GM13976 (cell line): ENCODE measurements at places on chromosomes 11 and 22.
A peak's percentile ranks its signal among the peaks of the same experiment; 100 is the strongest.

DNA sequence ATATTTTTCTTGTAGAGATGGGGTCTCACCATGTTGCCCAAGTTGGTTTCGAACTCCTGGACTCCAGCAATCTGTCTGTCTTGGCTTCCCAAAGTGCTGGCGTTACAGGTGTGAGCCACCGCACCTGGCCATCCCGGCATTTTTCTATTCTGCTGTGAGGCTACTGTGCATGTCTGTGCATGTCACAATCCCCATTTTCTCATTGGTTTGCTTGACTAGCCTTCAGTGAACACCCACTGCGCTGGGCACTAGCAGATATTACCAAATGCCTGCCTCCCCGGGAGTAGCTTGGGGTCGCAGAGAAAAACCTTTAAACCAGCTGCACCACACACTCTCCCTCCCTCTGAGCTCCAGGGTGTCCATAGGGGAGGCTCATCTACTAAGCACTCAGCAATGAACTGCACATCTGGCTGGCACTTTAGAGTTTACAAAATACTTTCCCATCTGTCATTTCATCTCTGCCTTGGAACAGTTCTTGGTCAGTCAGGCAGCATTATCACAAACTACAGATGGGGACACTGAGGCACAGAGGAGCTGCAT is 4.9 kb downstream of the CSNK1E start:
- no peak for DNase-seq

GRCh38 chr11:130020323-130020722 is 17.7 kb upstream of the PRDM10 start:
- DNase-seq = no peak

- no peak for DNase-seq
Measured at GRCh38 chr22:48535868-48536540, 1291.7 kb downstream of the BRD1 start.

GRCh38 chr11:132099692-132100091 is 729.3 kb downstream of the NTM start:
- DNase-seq = peak; percentile 23

- peak; percentile 40 for DNase-seq
Measured at GRCh38 chr11:113593698-113594308, 112.3 kb downstream of the TMPRSS5 start.

DNA sequence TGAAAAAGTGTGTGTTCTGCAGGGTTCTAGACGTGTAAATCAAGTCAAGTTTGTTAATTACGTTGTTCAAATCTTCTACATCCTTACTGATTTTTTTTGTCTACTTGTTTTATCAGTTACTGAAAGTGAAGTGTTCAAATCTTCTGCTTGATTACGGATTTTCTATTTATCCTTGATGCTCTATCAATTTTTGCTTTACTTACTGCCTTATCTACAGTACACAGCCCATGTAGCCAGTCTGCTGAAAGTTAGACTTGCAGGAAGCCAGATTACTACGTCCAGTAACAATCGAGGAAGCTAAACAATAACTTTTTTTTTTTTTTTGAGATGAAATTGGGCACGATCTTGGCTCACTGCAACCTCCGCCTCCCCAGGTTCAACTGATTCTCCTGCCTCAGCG is 15.6 kb upstream of the C11orf24 start:
- no peak for DNase-seq

DNA sequence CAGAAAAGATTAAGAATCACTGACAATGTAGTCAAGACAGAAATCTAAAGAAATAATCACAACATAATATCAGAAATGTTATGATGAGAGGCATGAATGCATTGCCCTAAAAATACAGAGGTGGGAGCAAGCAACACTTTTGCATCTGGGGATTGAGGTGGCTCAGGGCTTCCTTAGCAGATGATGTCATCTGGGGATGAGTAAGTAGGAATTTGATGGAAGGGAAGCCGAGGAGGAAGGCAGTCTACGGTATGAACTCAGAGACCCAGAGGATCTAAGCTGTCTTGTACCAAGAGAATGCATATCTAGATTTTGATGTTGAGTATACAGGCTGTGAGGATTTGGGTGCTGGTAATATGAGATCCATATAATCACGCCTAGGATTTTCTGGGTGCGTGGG is 193.0 kb upstream of the SNX19 start:
- no peak for DNase-seq

GRCh38 chr11:57460022-57460757 is at the start of gene RTN4RL2:
TSS of gene RTN4RL2 (plus strand) at chr11:57460528. CDS start at chr11:57460866, 338 bp downstream.
- peak; percentile 84 for DNase-seq

- DNase-seq = no peak
Measured at GRCh38 chr11:27514558-27514957, 8.0 kb upstream of the LIN7C start.

DNA sequence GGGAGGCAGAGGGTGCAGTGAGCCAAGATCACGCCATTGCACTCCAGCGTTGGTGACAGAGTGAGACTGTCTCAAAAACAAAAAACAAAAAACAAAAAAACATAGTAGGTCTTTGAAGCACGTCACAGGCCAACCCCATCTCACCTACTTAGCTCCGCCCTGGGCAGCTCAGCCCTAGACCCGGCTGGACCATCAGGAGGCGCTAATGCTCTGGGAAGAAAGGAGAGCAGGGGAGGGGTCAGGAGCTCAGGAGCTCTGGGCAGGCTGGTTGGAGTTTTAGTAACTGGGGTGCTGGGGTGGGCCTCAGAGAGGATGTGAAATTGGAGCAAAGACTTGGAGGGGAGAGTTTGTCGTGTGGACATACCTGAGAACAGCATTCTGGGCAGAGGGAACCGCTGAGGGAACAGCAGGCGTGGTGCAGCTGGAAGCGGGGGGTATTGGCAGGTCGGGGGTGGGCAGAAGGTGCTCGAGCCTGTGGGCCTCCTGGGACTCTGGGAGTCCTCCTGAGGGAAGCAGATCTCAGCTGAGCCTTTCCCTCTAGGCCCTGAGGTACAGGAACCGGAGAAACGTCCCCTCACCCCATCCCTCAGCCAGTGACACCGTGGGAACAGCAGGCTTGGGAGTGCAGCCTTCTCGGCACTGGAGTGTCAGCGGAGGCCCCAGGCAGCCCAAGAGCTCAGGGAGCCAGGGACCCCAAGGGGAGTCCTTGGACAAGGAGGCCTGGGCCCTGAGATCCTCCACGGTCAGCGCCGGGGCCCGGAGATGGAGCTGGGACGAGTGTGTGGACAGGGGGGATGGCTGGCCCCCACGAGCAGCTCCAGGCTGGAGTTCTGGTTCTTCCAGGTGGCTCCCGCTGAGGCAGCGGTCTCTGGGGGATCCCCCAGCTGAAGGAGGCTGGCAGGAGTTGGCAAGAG is 2.2 kb upstream of the RPS6KA4 start:
- peak; percentile 46 for DNase-seq
